ENCODE measurements at places on chromosomes 5 and 9.

DNA sequence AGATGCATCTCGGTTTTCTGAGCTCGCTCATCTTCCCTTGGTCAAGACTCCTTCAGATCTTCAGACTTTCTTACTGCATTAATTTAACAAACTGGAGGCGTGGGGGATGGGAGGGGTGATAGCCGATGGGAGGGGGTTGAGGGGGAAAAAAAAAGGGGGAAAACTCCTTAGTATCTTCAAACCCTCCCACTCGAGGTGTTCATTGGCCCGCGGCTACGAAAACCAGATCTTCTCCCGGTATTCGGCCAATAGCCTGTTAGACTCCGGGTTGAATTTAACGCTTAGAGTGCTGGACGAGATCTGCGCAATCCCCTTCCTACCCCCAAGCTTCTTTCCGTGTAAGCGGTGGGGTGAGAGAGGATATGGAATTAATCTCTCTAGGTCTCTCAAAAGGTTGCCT, 689 bp upstream of the GLRA1 start:
- DNase-seq, result no peak

DNA sequence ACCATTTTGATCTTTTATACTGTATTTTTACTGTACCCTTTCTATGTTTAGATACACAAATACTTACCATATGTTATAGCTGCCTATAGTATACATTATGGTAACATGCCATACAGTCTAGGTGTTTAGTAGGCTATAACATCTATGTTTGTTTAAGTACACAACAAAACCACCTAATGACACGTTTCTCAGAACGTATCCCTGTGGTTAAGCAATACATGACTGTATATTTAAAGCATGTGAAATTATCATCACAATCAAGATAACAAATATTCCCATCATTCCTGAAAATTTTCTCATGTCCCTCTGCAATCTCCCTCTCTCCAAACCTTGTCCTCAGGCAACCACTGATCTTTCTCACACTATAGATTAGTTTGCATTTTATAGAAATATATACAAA, 66.4 kb upstream of the SUSD1 start:
- DNase-seq, result no peak

- DNase-seq, result no peak
These were observed 89.7 kb upstream of the PRLR start for GRCh38 chr5:35320029-35320428.

- DNase-seq, result no peak
These were observed 40.2 kb upstream of the GARNL3 start for GRCh38 chr9:127224178-127224882.

- no peak for DNase-seq
These were observed 159.0 kb downstream of the TUSC1 start for GRCh38 chr9:25519286-25519685.

- DNase-seq, result no peak
These were observed 35.9 kb downstream of the ITK start for GRCh38 chr5:157216391-157217142.

GRCh38 chr5:97142521-97143254, at the start of gene LIX1:
Gene LIX1 (minus strand): TSS chr5:97142611. CDS start chr5:97142576, 35 bp downstream.
- no peak for DNase-seq

GRCh38 chr9:107439991-107440456, 49.5 kb downstream of the KLF4 start:
- no peak for DNase-seq

DNA sequence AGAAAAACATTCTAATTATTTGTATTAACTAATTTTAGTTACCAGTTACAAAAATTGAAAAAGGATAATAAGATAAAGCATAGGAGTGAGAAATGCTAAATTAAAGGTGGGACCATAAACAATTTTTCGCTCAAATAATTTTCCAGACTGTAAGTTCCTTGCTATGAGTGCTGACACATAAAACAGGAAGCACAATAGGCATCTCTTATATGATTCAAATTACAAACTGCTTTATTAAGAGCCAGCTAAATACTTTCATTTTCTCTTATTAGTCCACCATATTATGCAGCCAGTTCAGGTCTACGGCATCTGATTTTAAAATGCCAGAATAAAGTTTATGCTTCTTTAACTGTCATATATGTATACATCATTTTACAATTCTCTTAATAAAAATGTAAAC, 4.4 kb downstream of the RC3H2 start:
- no peak for DNase-seq

GRCh38 chr5:23451156-23451555, 56.3 kb upstream of the PRDM9 start:
- DNase-seq, result no peak

DNA sequence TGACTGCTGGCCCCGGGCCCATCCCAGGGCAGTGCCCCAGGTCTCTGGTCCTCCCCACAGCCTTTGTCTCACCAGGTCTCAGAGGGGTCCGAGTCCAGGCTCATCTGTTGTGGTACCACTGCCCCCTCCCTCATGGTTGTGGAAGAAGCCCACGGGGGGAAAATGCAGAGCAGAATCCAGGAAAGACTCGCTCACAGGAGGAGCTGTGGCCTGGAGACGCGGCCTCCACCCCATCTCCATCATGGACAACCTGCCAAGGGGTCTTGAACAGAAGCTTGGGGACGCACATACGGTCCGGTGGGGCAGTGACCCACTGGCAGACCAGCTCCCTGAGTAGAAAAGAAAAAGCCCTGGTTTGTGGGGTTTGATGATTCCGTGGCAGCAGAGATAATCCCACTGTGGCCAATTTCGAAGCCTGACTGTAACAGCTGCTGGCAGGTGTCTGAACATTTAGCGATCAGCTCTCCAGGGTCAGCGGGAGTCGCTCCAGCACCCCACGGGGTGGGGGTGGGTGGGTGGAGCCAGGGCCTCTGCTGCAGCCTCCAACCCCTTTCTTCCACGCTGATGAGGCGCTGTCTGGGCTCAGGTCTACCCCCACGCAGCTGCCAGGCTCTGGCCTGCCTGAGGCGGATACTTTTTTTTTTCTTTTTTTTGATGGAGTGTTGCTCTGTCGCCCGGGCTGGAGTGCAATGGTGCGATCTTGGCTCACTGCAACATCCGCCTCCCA, 1.9 kb upstream of the GRIN1 start:
- DNase-seq, result no peak

DNA sequence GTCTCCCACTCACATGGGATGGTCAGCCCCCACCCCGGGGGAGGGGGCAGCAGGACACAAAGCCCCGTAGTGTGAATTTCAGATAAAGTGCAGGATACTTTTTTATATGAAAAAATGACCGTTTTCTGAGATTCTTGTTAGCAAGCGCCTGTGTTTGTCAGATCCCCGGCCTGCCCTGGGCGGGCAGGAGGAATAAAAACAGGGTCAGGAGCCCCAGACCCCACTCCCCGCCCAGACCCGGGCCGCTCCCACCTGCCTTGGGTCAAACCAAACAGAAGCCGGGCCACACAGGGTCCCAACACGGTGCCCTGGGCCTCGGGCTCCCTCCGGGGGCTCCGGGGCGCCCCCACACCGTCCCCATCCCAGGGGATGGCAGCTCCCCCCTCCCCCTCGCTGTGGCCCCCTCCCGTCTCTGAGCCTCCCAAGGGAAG, 13.5 kb upstream of the NRARP start:
- DNase-seq, result no peak

Measured in BJ (cell line).